Natural killer cell (primary cell): ENCODE measurements at places on chromosomes 7 and 10. TPM values are rescaled to one million over a fixed set of nuclear protein-coding genes. Genes with fewer than 3 reads are reported as not detected.

- H3K27me3 ChIP-seq = no peaks in the 10 kb centered on the region
- no peak overlapping the region for H3K27ac ChIP-seq
- no peaks in the 10 kb centered on the region for H3K36me3 ChIP-seq
- DNase-seq = no peak
- H3K4me1 ChIP-seq = no peaks in the 10 kb centered on the region
These were observed 233.7 kb downstream of the BMPER start for GRCh38 chr7:34139086-34139485.

Gene PPP1R9A
- total RNA-seq = 6.0 TPM

DNA sequence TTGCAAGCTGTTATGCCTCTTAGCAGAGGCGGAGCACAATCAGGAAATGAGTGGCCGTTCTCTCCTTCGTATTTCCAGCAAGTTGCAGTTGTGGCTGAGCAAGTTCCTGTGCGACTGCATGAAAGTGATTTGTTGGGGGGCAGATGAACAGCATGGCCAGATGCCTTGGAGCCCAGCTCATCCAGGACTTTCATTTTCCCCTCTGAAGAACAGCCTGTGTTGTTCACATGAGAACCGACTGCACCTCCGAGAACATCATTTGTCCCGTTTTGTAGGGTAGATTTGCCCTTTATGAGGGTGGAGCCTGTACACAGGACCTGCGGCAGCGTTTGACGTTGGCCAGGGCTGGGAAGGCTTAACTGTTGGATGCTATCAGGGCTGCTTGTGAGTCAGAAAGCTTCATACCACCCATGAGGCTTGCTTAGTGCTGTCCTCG is 4.4 kb downstream of the BAG3 start:
- no peak overlapping the region for H3K27ac ChIP-seq
- DNase-seq = peak; percentile 68
- H3K36me3 ChIP-seq = no peaks in the 10 kb centered on the region
- no peak overlapping the region for H3K4me3 ChIP-seq
- H3K4me1 ChIP-seq = peaks cover 3% of the 10 kb centered on the region

Gene FOXI2
- not detected for total RNA-seq

Gene SHTN1
- total RNA-seq = 1.1 TPM

Gene IQCE
- 13.5 TPM for total RNA-seq

- H3K27ac ChIP-seq = no peak overlapping the region
- DNase-seq = no peak
- H3K36me3 ChIP-seq = no peaks in the 10 kb centered on the region
- H3K4me1 ChIP-seq = peaks cover under 1% of the 10 kb centered on the region
- no peak overlapping the region for H3K4me3 ChIP-seq
- H3K27me3 ChIP-seq = no peaks in the 10 kb centered on the region
These were observed 72.2 kb downstream of the MTURN start for GRCh38 chr7:30206942-30207341.

- no peaks in the 10 kb centered on the region for H3K27me3 ChIP-seq
- peaks cover 8% of the 10 kb centered on the region for H3K36me3 ChIP-seq
- no peak overlapping the region for H3K4me3 ChIP-seq
- DNase-seq = no peak
These were observed 103.8 kb downstream of the ARID5B start for GRCh38 chr10:62005281-62005680.

- H3K27me3 ChIP-seq = peaks cover 21% of the 10 kb centered on the region
- no peak overlapping the region for H3K4me3 ChIP-seq
- H3K36me3 ChIP-seq = no peaks in the 10 kb centered on the region
These were observed 2.5 kb downstream of the IGFBP3 start for GRCh38 chr7:45918556-45918955.

Gene MYPN
- not detected for total RNA-seq

Gene EBLN1
- not detected for total RNA-seq

DNA sequence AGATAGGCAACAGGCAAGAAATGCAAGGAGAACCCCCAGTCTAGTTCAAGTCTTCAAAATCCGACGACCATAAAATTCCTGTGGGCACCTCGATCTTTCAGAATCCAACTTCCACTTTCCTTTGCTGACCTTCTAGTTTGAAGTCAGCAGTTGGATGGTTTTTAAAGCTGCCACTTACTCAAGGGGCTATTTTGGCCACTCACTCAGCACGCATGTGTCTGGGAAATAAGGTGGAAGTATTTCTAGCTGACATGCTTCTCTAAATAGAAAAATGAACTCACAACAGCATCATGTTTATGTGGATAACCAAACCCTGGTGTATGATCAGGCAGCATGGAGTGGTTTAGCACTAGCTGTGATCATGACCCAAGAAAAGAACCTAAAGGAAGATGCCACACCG is at the start of gene NRAP:
NRAP (minus strand) TSS at position 134 of the 400 bp plus-strand sequence. CDS start 159 bp downstream, outside the sequence.
- no peak for DNase-seq
- no peak within 1 kb of the TSS for H3K4me3 ChIP-seq
- no peak within 1 kb of the TSS for H3K27ac ChIP-seq
